ENCODE measurements at places on chromosomes 5 and 9.

GRCh38 chr9:135574943-135575342 is 13.4 kb downstream of the PAEP start:
- no peak for DNase-seq

- no peak for DNase-seq
These were observed 44.3 kb downstream of the UBE2QL1 start for GRCh38 chr5:6492934-6493333.

GRCh38 chr5:51201024-51201423 is 182.2 kb upstream of the ISL1 start:
- DNase-seq: no peak

DNA sequence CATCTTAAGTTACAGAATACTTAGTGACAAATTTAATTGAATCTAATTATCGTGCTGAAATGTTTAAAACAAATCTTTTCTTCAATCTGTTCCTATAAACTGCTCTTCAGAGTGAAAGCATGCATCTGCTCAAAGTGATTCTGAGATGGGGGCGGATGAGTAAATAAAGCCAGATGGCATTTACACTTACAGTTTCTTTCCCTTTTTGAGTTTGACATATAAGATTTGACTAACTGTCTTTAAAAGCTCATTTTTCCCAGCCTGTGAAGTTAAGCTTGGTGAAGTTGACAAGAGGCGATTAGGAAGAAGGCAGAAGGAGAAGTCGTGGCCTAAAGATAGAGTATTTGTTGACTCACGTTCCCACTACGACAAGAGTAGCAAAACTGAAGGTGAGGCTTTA is 137.4 kb downstream of the LPAR1 start:
- no peak for DNase-seq

DNA sequence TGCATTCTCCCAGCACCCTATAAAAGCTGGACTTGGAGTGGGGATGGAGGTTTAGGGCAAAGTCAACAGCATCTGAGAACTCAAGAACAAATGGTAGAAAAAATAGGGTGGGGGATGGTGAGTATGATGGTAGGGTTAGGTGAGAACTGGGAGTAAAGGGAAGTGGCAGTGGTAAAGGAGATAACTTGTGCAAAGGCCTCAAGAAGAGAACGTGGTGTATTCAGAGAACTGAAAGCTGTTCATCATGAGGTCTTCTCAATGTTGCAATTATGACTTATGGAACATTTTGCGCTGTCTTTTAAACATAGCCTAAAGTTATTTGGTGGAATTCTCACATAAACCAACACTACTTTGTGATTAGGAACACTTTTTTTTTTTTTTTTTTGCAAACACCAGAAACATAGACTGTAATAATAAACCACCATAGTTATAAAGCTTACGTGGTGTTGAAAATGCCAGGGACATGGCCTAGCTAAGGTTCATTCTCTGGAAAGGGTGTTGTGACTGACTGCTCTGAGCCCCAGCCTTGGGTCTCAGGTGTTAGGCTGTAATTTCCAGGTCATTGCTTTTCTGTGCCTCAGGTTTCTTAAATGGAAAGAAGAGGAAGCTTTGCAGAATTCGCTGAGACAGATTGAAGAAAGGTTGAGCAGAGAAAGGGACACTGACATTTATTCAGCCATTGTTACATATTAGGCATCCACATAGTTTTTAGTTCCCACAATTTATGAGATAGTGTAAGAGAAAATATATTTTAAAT is 19.2 kb upstream of the TXNDC8 start:
- DNase-seq: no peak

- no peak for DNase-seq
These were observed 986.4 kb upstream of the CDH18 start for GRCh38 chr5:20974426-20974825.

- no peak for DNase-seq
These were observed 322.1 kb upstream of the MSX2 start for GRCh38 chr5:174402222-174402812.

GRCh38 chr5:148928141-148928540 is 101.7 kb downstream of the ADRB2 start:
- no peak for DNase-seq

DNA sequence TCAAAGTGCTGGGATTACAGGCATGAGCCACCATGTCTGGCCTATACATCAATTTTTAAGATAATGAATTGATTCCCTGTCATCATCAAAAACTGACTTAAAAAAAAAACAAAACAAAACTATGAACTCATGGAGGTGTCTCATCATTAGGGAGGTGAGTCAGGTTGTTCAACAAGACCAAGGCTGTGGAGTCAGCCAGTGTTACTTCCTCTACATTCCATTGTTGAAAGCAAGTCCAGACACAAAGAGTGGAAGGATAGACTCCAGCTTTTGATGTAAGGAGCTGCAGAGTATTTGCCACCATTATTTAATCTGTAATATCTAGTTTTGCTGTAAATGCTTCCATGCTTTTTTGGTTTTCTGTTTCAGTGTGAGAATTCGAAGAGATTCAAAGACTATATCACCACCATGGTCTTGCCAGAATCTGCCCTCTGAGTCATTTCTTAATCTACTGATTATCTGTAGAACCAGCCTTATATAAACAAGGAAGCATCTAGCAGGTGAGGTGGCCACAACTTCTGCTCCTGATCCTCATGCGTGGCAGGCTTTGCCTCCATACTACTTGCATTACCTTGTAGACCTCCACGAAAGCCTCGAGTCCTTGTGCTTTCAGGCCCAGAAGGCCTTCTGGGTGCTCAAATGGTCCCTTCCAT is 156.1 kb downstream of the FGF1 start:
- DNase-seq: no peak

DNA sequence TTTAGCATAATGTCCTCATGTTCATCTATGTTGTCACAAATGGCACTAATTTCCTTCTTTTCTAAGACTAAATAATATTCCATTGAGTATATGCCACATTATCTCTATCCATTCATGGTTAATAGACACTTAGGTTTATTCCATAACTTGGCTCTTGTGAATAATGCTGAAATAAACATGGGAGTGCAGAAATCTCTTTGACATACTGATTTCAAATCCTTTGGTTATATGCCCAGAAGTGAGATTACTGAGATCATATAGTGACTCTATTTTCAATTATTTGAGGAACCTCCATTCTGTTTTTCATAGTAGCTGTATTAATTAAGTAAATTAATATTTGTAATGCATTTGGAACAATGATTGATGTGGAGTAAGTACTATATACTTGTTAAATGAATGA is 13.0 kb downstream of the SMIM3 start:
- no peak for DNase-seq

DNA sequence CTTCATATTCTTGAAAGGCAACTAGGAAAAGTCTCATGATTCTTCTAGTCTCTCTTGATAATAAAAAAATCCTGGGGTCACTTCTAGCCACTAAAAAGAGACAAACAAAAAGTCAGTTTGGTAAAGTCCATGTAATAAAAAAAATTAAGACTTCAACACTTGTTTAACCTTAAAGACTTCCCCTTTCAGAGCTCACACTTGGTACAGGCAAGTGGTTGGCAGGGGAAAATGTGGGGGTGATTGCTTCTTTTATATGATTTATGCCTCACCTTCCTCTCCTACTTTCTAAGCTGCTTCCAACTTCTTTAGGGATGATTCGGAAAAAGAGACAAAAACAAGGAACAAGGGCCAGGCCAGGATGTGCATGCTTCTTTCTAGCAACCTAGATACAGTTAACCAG is 5.1 kb upstream of the ERCC6L2 start:
- DNase-seq: no peak

GRCh38 chr9:29697011-29697410 is 2123.7 kb upstream of the C9orf72 start:
- no peak for DNase-seq

DNA sequence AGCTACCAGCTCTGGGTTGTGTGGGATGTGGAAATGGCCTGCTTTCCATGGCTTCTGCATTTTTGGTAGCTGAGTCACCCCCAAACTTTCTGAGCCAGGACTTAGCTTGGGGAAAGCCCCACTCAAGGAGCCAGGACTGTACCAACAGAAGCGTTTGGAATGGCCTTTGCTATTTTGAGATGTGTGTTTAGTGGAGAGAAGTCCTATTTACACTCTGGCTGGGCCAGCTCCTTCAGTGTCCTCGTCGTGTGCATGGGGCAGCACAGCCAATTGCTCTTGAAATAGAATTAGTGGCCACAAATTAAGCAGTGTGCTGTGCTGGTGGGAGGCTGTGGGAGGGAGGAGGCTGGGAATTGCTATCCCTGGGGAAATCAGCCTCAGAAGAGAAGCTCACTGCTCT is 51.6 kb downstream of the ENTREP1 start:
- DNase-seq: no peak

DNA sequence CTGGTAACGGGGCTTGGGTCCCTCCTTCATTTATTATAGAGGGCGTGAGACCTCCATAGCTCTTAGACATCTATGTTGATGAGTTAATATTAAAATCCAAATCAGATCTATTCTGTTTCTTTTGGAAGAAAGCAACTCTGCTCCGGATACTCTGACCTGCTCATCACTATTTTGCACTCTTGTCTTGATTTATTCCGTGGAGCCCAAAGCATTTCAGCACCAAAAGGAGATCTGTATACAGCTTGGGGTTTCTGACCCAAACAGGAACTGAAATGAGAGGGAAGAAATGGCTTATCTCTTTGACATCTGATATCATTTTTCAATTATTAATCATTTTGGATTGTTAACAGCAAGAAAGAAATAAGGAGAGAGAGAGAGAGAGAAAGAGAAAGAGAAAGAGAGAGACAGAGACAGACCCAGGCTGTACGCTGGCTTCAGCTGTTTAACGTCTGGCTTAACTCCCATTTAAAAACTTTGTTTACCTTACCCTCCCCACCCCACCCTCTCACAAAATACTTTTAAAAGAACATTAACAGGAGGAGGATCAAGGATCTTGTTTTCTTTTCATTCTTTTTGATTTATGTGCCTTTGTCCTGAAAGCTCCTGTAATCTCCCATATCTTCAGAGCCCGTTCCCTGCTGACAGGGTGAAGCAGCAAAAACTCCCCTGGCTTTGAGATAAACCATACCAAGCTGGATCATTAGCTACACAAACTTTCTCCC is 231.4 kb upstream of the TUT7 start:
- no peak for DNase-seq

DNA sequence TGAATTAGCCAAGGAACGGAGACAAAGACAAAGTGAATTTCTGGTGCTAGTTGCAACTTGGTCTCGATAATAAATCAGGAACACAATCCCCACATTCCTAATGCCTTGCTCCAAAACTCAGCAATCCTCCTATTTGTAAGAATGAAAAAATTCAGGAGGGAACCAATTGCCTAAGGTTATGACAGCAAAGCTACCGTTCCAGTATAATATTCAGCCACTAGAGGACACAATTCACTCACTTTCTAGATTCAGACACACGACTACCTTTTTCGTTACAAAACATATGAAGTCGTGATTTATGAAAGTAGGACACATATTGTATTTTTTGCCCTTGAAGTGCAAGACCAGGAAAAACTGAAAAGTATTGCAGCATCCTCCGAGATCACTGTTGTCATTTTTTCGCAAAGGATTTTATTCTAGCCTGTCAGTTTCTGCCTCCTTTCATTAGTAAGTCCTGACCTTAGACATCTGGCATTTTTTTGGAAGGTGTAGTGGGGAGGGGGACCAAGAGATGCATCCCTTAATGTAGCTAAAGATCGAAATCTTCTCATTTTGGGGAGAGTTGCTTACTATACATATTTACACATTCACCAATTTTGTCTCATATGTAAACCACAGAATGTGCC is 133.1 kb downstream of the DOCK8 start:
- no peak for DNase-seq

DNA sequence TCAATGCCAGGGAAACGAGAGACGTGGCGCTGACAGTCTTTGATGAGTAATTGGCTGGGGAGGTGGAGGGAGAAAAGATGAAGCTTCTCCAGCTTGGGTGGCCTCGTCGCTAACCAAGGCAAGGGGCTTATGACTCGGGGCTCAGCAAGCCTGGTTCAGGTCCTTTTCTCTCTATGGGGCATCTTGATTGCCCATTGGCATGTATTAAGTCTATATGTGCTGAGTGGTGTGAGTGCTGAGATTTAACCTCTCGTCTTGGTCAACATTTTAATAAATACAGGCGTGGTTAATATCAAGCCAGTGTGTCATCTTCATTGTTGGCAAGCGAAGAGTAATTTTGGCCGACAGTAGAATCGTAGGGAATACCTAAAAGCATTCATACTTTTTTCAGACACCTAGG is 85.9 kb downstream of the RAI14 start:
- no peak for DNase-seq

GRCh38 chr9:20509466-20509865 is 112.8 kb downstream of the MLLT3 start:
- no peak for DNase-seq

- DNase-seq: no peak
These were observed 25.6 kb upstream of the SPATA31D4 start for GRCh38 chr9:81902626-81903025.

DNA sequence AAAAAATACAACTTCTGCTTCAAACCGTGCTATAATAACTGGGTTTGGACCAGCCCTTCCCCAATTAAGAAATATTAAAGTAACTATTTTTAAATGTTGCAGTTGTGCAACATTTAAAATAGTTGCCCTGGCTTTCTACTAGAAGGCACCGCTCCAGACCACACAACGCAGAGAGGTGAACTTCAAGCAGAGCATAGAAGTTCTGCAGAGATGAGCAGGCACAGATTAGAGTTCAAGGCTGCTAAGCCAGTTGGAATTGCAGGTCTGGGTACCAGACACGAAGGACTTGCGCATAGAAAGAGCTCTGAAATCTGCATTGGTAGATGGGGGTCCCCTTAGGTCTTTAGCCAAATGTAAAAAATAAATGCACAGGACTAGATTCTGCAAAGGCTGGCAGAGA is 58.7 kb upstream of the GALNT10 start:
- DNase-seq: no peak

DNA sequence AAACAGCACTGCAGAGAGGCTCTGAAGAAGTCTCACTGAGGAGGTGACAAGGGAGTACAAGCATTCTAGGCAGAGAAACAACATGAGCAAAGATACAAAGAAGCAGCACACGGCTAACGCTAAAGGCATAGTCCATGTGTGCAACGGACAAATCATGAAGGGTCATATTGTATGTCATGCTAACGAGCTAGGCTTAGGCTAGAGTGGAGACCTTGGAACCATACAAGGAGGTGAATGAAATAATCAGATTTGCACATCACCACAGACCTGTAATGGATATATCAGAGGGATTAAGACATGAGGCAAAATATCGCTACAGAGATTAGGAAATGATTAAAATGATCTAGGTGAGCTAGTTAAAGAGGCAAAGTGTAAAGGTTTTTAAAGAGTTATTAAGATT is 145.6 kb downstream of the NFIB start:
- no peak for DNase-seq

GRCh38 chr5:60978968-60979367 is 34.0 kb downstream of the NDUFAF2 start:
- no peak for DNase-seq

- DNase-seq: no peak
These were observed 20.9 kb downstream of the CDHR2 start for GRCh38 chr5:176570044-176570443.

DNA sequence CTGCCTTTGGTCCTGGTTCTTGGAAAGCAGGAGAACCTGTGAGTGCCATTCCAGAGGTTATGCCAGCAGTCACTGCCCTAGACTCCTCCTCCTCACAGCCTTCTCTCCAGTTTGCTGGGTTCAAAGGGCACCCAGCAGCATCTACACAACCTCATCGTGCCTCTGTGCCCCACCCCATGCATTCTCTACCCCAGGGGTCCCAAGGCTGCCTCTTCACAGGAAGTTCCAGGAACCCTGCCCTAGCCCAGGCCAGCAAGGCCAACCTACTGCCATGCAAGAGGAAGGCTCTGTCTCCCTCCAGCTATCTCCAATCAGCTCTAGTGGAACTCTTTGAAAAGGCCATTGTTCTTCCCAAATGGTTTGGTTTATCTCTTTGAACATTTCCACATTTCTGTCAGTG is 21.2 kb downstream of the ENC1 start:
- no peak for DNase-seq
